ENCODE measurements at places on chromosomes 6 and 20.
A peak's percentile ranks its signal among the peaks of the same experiment; 100 is the strongest.

DNA sequence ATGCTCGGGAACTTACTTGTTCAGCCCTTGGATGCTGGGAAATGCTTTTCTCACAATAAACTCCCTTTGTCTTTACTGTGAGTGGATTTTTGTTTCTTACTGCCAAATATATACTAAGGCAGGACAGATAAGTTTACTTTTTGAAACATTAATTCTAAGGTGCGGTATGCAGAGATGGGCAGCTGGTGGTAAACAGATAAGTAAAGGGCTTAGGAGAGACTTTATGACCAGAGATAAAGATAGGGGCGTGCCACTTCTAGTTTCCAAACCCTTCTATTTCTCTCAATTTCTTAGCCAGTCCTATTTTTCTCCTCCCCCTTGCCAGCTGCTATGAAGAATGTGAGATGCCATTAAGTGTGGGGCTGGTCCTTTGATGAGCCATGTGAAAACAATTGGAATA, 16.3 kb downstream of the SAMD3 start:
- no peak overlapping the region for H3K27ac ChIP-seq
- DNase-seq: no peak
- no peaks in the 10 kb centered on the region for H3K36me3 ChIP-seq
- H3K27me3 ChIP-seq: no peaks in the 10 kb centered on the region

DNA sequence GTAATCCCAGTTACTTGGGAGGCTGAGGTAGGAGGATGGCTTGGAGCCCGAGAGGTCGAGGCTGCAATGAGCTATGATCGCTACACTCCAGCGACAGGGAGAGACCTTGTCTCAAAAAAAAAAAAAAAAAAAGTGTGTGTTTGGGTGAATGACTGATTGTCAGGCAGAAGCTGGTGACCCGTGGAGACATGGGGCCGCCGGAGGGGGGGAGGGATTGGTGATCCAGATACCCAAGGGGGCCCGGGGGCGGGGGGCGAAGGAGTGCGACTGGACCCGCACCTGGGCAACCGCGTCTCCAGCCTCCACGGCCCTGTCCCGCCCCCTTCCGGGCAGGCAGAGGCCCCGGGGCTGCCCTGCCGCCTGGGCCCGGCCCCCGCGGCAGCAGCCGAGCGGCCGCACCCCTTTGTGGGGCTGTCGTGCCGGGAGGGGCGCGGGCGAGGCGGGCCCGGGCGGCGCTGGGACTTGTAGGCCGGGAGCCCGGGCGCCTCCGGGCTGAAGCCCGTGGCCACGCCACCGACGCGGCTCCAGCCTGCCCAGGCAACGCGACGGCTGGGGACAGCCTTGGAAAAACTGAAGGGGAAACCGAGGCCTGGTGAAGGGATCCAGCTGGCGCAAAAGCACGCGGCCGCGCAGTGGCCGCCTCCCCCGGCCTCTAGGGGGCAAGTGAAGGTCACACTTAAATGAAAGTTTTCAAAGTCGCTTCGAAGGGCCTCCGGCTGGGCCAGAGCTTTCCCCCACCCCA, 2.1 kb upstream of the RBM38 start:
- H3K4me1 ChIP-seq: peaks cover 11% of the 10 kb centered on the region
- no peaks in the 10 kb centered on the region for H3K36me3 ChIP-seq
- no peaks in the 10 kb centered on the region for H3K27me3 ChIP-seq
- peak overlapping the region; percentile 1 for H3K27ac ChIP-seq
- H3K4me3 ChIP-seq: peak overlapping the region; percentile 27
- peak; percentile 92 for DNase-seq

GRCh38 chr6:93581371-93581770, 162.0 kb upstream of the EPHA7 start:
- DNase-seq: no peak
- H3K27me3 ChIP-seq: peaks cover 5% of the 10 kb centered on the region
- no peaks in the 10 kb centered on the region for H3K36me3 ChIP-seq
- H3K27ac ChIP-seq: no peak overlapping the region

DNA sequence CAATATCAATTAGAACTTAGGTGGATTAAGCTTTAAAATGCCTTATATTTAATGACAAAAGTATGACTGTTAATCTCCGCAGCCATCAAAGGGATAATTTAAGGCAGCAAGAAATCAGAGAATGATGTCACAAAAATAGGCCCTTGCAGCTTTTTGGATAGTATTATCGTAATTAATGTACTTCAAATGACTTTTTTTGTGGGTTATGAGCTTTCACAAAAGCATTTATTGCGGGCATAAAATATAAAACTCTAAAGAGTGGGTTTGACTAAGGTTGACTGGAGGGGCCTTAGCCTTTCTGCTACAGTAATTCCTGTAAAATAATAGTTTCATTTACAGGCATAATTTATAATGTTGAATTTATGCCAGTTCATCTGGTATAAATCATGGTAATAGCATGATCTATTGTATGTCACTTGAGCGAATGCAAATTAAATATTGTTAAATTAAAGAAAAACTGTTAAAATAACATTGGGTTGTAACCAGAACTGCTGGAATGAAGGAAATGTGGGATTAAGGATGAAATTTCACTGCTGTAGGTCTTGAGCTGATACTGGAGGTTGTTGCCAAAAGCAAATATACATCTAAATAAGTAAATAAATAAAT, 78.5 kb upstream of the ZFP64 start:
- no peaks in the 10 kb centered on the region for H3K4me1 ChIP-seq
- H3K27ac ChIP-seq: no peak overlapping the region
- no peak overlapping the region for H3K4me3 ChIP-seq
- DNase-seq: no peak

GRCh38 chr20:24953621-24954133, 4.6 kb downstream of the CST7 start:
- no peak overlapping the region for H3K4me3 ChIP-seq
- H3K27ac ChIP-seq: no peak overlapping the region

DNA sequence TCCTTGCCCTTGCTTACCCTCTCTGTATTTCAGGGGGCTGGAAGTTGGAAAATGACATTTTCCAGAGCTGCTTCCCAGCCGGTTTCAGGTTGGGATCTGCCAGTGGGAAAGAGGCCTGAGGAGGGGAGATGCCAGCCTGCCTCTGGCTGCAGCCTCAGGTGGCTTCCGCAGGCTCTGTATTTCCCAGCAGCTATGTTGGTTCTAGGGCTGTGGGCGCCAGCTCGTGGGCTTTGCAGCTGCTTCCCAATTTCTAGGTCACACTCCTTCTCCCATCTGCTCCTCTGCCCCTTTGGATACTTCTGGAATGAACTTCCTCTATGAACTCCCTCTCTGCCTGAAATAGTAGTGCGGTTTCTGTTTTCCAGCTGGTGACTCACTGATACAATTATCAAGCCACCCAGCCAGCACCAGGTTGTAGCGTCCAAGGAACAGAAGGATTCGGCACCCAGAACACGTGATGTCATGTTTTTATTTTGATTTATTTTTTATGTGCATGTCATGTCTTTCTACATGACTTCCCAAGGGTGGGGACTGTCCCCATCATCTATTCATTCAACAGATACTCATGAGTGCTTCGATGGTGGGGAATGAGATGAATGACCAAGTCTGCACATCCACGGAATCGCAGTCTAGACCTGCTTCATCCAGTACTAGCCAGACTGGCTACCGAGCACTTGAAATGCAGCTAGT, 38.0 kb downstream of the TGM2 start:
- H3K27ac ChIP-seq: peak overlapping the region; percentile 69
- no peaks in the 10 kb centered on the region for H3K27me3 ChIP-seq
- H3K4me1 ChIP-seq: peaks cover 37% of the 10 kb centered on the region
- H3K4me3 ChIP-seq: no peak overlapping the region

DNA sequence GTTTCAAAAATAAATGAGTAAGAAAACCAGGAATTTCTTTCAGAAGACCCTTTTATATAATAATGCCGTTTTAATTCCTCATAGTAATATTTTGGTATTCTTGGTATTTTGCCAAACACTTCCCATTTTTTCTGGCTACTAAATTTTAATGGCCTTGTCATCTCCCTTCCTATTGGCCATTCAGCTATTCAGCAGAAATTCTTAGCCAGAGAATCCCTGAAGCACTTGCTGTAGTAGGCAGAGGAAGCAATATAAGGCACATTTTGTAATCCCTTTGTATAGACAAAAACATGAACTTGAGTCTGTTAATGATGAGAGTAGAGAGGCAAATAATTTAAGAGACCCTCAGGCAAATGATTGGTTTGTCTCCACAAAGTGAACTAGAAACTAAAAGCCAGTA, 118.4 kb upstream of the LAMP5 start:
- H3K27me3 ChIP-seq: no peaks in the 10 kb centered on the region
- H3K4me1 ChIP-seq: peaks cover 5% of the 10 kb centered on the region
- H3K4me3 ChIP-seq: no peak overlapping the region
- no peak for DNase-seq
- H3K36me3 ChIP-seq: peaks cover 59% of the 10 kb centered on the region

GRCh38 chr6:15246217-15246665, 372 bp downstream of the JARID2 start:
- no peak for DNase-seq
- H3K4me3 ChIP-seq: peak overlapping the region; percentile 74
- peak overlapping the region; percentile 73 for H3K27ac ChIP-seq

DNA sequence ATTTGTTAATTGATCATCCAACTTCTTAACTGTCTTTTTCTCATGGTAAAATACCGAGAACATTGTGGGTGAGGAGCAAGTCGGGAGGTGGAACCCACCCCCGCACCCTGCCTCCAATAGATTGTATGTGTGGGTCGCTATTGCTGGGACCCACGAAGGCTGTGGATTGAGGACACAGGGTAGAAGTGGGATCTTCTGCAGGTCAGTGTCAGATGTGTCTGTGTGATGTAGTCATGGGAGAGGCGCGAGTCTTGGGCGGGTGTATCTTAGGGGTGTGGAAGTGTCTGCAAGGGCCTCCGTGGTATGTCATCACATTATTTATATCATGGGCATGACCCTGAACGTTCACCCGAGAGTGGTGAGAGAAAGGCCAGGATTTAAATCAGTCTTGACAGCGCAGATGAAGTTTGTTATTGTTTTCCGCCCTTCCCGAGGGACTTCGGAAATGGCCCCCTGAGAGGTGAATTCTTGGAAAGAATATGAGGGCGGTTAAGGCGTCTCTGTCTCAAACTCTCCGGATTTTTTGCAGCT, 472 bp upstream of the PAQR8 start:
- no peaks in the 10 kb centered on the region for H3K36me3 ChIP-seq
- no peaks in the 10 kb centered on the region for H3K27me3 ChIP-seq
- no peaks in the 10 kb centered on the region for H3K4me1 ChIP-seq
- no peak overlapping the region for H3K27ac ChIP-seq

DNA sequence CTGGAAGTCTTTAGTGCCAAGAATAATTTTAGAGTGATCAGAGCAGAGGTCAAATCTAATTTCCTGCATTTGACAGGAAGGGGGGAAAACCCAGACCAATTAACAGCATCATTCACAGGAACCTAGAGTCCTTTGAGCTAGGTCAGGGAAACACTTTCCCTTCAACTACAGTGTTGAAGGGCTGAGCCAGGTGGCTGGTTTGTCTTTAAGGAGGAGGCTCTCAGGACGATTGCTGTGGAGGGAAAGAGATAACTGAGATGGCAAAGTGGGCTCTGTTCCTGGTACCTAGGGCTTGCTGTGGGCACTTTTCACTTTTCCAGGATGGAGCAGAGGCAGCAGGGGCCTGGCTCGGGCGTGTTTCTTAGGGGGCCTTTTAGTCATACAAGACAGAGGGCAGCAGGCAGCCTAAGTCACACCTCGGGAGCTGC, 111.9 kb downstream of the SCML4 start:
- no peak for DNase-seq
- no peaks in the 10 kb centered on the region for H3K27me3 ChIP-seq
- H3K4me1 ChIP-seq: peaks cover 3% of the 10 kb centered on the region
- H3K36me3 ChIP-seq: no peaks in the 10 kb centered on the region
- H3K4me3 ChIP-seq: no peak overlapping the region

DNA sequence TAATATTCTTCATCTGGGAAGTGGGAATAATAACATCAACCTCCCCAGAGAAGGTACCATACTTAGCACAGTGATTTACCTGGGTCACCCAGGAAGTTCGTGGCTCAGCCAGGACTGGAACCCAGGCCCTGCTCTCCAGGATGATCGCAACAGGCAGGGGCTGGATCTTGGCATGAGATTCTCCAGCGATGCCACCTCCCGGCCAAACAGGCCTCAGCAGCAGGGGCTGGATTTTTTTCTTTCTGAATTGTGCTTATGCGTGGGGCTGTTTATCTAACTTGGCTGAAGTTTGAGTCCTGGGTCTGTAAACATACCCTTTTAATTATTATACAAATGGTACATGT, 129.5 kb upstream of the PTPN1 start:
- no peak overlapping the region for H3K27ac ChIP-seq
- H3K36me3 ChIP-seq: no peaks in the 10 kb centered on the region
- no peaks in the 10 kb centered on the region for H3K27me3 ChIP-seq
- peaks cover 36% of the 10 kb centered on the region for H3K4me1 ChIP-seq

DNA sequence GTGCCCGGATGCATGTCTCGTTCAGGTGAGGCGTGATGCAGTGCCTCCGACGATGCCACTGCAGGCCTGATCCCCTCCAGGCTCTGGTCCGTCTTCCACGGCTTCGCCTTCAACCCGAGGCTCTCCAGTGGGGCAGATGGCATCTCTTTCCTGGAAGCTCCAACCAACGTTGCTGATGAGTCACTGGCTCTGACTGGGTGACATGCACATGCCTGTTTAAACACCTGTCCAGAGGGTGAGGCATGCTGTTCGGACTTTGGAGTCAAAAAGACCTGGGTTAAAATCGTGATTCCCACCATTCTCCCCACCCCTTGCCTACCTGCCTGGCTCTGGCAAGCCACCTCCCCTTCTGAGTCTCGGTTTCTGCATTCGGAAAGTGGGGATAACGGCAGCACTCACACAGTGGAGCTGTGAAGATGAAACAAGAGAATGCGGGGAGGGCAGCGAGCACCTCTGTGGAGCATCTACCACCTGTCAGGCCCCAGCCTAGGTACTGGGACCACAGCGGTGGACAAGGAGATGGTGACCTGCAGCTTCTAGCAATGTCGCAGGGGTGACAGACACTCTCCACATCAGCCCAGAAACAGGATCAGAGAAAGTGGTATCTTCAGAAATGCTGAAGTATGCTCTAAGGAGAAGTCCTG, 8.5 kb upstream of the EDN3 start:
- H3K4me3 ChIP-seq: no peak overlapping the region
- H3K27me3 ChIP-seq: peaks cover 73% of the 10 kb centered on the region
- H3K27ac ChIP-seq: no peak overlapping the region

GRCh38 chr6:1170794-1171193, 141.1 kb upstream of the FOXQ1 start:
- H3K4me1 ChIP-seq: no peaks in the 10 kb centered on the region
- no peak overlapping the region for H3K4me3 ChIP-seq
- DNase-seq: no peak
- H3K27me3 ChIP-seq: no peaks in the 10 kb centered on the region
- no peaks in the 10 kb centered on the region for H3K36me3 ChIP-seq
- no peak overlapping the region for H3K27ac ChIP-seq

- DNase-seq: no peak
- H3K4me1 ChIP-seq: no peaks in the 10 kb centered on the region
- no peaks in the 10 kb centered on the region for H3K36me3 ChIP-seq
- no peaks in the 10 kb centered on the region for H3K27me3 ChIP-seq
Observed at GRCh38 chr20:53138454-53139262, 166.5 kb downstream of the TSHZ2 start.

DNA sequence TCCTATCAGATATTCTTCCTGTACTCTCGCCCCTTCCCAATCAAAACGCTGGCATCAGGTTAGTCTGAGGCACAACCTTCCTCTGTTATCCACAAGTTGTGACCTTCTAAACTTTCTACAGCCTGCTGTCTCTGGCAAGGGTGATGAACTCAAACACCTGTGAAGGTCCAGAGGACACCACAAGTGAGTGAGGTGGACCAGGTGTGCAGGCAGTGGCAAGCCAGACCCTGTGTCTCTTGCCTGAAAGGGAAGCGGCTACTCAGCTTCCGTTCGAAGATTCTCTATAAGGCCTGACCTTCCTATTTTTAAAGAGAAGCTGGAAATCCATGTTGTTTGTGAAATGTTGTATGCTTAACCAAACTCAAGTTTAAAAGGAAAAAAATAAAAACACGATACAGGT, 36.8 kb downstream of the GCM1 start:
- DNase-seq: no peak
- no peaks in the 10 kb centered on the region for H3K36me3 ChIP-seq
- no peaks in the 10 kb centered on the region for H3K27me3 ChIP-seq
- peaks cover 23% of the 10 kb centered on the region for H3K4me1 ChIP-seq
- peak overlapping the region; percentile 79 for H3K27ac ChIP-seq
